Fibroblast of gingiva (primary cell): ENCODE measurements at places on chromosomes 16 and 17.

DNA sequence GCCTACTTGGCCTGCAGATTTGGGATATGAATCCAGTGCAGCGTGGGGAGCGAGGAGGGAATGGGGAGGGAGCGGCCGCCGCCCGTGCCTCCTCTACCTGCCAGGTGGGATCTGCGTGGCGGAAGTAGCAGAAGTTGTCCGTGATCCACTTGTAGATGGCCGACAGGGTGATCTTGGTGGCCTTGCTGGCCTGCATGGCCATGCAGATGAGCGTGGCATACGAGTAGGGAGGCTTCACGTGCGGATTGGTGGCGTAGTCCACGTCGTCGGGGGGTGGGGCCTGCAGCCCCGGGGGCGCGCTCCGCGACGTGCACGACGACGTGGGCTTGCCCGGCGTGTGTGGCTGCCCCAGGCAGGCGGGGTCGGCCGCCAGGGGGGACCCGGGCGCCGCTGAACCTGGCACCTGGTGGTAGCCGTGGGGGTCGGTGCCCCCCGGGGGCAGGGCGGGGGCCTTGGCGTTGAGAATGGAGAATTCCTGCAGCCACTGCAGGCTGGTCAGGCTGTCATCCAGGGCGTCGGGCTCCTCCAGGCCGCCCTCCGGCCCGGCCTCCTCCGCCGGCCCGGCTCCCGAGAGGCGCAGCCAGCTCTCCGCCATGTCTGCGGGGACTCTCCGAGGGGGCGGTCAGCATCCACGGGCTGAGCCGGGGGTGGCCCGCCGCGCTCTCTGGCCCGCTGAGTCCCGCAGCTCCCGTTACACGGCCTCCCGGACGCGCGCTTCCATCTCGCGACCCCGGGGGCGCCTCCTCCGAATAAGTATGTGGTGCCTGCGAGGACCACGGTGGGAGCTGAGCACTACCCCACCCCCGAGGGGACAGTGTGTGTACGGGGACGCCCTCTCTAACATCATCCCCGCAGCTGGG, 1.0 kb downstream of the FOXJ1 start:
- no peak for DNase-seq

DNA sequence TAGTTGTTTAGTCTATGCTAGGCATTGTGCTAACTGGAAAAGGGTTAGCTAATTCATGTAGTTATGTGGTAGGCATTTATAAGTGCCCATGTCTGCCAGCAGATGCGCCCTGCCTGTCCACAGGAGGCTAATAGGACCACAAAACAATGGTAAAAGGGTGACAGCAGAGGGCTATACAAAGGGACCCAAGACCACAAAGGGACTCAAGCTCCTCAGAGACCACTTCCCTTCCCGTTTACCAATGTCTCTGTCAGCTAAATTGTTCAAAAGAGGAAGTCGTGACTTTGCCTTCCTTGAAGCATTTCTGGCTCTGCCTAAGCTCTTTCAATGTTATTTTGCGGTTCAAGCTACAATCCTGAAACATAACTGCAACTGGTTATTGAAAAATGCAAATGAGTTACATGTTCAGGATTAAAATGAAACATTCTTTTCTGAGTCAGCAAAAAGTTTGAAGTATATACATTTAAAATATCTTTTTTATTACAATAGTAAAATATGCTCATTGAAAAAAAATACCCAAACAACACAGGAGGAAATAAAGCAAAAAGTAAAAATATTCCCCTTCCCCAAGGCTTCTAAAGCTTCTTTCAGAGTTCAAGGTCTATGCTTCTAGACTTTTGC, 149.2 kb downstream of the MAF start:
- no peak for DNase-seq

- DNase-seq: no peak
These were observed 106.7 kb downstream of the FOXL1 start for GRCh38 chr16:86685076-86685475.

DNA sequence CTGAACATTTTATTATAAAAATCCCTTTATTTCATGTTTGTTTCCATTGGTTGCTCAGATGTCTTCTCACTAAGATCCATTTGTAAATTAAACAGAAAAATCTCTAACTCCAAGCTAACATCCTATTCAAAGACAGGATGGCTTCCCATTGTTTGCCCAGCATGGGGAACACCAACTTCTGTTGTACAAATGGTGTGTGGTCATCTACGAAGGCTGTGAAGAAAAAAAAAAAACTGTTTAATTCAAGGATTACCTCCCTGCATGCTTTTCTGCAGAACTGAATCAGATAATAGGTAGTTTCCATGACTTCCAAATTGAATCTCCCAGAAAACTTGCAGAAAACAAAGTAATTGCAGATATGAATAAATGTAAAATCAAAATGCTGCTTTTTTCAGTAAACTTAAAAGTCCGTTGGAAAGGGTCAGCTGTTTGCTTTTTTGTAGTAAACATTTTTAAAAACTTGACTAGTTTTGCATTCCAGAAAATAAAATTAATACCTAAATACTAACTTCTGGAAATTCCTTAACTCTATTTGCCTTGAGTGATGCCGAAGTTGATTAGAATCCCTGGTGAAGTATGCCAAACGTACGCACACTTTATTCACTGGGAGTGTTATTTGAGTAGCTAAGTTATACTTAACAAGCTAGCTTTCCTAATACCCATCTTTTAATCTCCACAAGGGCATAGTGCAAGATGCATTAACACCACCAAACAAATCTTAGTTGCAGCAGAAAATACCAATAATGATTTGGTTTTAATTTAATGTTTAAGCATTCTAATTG, 7.7 kb downstream of the SALL1 start:
- no peak for DNase-seq

DNA sequence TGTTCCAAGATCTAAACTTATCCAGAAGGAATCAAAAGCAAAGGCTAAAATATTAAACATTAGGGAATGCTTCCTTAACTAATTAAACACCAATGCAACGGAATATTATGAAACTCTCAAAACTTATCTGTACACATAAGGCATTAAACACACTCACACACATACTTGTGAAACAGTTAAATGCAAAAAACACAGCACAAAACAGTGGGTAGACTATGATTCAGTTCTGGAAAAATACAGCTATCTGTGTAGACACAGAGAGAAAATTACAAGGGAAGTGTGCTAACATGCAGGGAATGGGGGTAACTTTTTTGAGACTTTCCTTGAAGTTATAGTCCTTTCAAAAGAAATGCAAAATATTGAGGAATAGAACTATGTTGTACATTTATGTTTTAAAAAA, 36.7 kb upstream of the CCL1 start:
- no peak for DNase-seq

GRCh38 chr17:77429369-77429968, 288.7 kb downstream of the SEC14L1 start:
- DNase-seq: no peak

- DNase-seq: no peak
These were observed 21.5 kb downstream of the UNC119 start for GRCh38 chr17:28530926-28531325.

- DNase-seq: no peak
These were observed 12.6 kb downstream of the SLC5A10 start for GRCh38 chr17:18964550-18964949.

GRCh38 chr17:45828582-45829133, 16.0 kb upstream of the SPPL2C start:
- DNase-seq: no peak

- DNase-seq: no peak
These were observed 116.4 kb upstream of the SMURF2 start for GRCh38 chr17:64778240-64779097.

GRCh38 chr16:24141466-24141865, 114.7 kb upstream of the CACNG3 start:
- no peak for DNase-seq

DNA sequence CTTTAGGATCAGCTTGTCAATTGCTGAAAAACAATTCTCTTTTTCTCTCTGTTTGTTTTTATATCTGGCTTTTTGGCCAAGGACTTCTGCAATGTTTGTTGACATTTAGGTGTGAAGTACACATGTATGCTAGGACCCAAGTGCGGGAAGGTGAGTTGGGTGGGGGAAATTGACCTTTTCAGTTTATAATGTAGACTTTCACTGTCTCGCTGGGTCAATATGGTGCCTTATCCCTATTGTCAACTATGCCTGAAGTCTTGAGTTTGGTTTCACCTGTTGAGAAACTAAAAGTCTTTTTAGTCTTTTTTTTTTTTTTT, 9.5 kb downstream of the WWP2 start:
- DNase-seq: no peak

GRCh38 chr17:3531266-3532101, 26.1 kb downstream of the TRPV3 start:
- DNase-seq: no peak

- DNase-seq: peak; percentile 84
These were observed 599 bp downstream of the MRC2 start for GRCh38 chr17:62627904-62628633.

DNA sequence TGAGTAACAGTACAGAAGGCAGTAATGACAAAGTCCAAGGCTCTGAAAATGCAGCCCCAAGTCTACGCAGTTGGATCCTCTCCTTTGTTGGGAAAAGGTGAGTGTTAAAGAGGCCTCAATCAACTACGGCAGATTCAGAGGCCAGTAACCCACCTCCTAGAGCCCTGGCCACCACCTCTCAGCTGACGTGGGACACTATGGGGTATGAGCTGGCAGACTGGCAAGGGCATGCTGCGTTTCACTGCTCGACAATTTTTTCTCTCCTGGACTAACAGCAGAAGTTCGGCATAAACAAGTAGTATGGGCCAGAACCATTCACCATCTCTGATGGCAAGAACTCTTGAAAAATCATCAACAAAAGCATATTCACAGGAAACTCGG, 17.2 kb downstream of the NCBP3 start:
- no peak for DNase-seq

DNA sequence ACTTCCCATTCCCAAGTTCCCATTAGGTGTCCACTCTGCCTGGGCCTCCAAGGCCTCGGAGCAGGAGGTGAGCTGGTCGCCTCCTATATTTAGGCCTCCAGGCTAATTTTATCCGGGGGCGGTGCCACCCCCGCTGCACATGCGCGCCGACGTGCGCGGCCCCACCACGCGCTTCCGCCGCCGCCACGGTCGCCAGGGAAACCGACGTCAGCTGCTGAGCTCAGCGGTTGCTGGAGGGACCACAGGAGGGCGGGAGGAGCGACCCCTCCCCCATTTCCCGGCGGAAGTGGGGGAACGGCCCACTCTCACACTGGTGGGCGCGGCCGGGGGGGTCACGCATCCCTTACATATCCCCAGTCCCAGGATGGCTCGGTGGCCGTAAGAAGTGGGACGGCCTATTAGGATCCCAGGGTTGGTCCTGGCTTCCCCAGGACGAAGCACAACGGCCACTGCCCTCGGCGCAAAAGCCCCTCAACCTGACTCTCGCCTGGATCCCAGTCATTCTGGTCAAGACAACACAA, 1.0 kb downstream of the PER1 start:
- DNase-seq: peak; percentile 95

DNA sequence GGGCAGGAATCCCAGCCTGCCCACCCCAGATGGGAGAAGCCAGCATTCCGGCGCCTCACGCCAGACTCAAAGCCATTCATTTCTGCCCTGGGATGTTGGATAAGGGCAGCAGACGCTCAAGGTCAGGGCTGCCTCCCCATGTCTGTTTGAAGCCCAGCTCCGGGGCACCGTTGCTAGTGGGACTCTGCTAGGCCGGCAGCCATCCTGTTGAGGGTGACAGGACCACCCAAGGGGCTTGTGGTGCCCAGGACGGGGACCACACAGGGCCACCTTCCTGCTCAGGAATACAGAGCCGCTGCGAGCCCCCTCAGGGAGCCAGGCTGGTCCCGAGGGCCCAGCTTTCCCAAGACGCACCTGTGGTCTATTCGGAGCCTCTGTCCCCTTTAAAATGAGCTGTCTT, 101.7 kb upstream of the CREBBP start:
- no peak for DNase-seq

- DNase-seq: peak; percentile 70
These were observed 700 bp downstream of the UBN1 start for GRCh38 chr16:4847774-4848587.

- DNase-seq: no peak
These were observed 104.3 kb upstream of the DNAH9 start for GRCh38 chr17:11493936-11494335.

GRCh38 chr17:57442914-57443571, 186.7 kb downstream of the MSI2 start:
- peak; percentile 20 for DNase-seq

- no peak for DNase-seq
These were observed 6.8 kb upstream of the MRPL12 start for GRCh38 chr17:81696218-81696941.

DNA sequence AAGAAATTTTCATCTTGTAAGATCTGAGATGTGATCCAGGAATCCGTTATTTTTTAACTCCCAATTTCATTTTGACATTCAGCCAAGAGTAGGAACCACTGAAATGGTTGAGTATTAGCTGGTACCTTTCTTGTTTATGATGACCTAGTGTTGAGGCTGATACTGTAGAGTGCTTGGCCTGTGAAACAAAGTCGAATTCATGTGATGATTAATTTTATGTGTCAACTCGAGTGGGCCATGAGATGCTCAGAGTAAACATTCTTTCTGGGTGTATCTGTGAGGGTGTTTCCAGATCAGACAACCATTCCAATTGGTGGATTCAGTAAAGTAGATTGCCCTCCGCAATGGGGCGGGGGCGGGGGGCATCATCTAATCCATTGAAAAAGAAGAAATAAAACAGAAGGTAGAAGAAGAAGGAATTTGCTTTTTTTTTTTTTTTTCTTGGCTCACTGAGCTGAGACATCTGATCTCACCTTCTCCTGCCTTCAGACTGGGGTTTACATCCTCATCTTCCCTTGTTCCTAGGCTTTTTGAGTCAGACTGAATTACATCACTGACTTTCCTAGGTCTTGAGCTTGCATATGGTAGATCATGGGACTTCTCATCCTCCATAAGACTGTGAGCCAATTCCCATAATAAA, 264.6 kb upstream of the KCNJ16 start:
- no peak for DNase-seq

DNA sequence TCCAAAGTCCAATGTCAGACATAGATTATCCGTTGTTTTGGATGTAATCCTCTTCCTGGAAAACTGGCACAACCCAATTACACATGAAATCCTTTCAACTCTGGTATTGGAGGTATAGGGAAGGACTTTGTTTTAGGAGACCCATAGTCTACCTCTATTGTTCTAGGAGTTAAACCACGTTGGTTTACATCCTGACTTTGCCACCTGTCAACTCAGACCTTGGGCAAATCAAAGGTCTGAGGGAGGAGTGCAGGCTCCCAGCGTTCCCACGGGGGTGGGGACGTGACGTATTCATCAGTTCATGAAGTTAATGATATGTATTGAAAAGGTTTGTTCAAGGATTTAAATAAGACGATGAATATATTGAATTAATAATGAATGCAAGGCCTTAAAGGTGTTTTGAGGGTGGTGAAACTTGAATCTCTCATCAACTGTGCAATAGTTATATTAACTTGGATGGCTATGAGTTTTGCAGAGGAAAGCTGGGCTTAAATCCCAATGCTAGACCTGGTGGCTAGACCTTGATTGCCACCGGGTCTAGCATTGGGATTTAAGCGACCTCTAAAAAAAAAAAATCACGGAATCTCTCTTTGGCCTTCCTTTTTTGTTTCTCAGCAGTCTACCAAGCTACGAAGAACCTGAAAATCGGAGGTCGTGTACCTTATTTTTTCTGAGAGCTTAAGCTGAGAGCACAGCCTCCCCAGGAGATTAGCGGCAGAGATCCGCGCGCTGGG, 744 bp upstream of the NF1 start:
- DNase-seq: no peak

GRCh38 chr16:51924744-51925143, 622.2 kb downstream of the TOX3 start:
- no peak for DNase-seq
